ENCODE measurements at places on chromosomes 16 and 17.
A peak's percentile ranks its signal among the peaks of the same experiment; 100 is the strongest.

DNA sequence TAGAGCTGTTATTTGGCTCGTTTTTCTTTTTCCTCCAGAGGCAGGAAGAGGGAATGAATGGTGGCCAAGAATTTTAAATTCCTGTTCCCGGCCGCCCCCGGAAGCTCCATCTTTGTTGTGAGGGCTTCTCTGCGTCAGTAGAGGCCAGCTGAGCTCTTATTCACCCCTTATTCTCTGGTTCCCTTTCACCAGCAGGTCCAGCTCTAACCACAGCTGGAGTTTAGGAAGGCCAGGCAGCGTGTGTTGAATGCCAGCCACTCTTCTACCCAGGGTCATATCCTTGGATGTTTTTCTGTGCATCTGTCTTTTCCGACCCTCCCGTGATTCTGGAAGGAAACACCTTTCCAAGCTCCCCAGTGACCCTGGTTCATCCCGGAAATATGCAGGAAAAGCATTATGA is 570.5 kb downstream of the WWOX start:
- no peak for DNase-seq

DNA sequence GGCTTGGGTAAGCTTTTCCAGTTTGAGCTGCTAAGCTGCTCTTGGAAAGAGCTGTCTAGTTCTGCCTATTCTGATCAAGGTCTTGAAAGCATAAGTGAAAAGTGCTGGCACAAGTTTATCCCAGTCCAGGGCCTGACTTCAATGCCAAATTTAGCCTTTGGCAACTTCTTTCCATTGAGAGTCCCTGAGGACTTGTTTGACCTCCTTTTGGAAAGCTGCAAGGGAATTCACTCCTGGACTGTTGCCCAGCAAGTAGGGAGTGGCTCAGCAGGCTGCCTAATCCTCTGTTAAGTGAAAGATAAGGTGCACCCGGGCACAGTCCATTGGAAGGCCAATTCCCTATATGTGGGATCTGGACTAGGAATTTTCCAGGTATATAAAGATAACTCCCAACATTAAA is 16.0 kb upstream of the TANC2 start:
- no peak for DNase-seq

DNA sequence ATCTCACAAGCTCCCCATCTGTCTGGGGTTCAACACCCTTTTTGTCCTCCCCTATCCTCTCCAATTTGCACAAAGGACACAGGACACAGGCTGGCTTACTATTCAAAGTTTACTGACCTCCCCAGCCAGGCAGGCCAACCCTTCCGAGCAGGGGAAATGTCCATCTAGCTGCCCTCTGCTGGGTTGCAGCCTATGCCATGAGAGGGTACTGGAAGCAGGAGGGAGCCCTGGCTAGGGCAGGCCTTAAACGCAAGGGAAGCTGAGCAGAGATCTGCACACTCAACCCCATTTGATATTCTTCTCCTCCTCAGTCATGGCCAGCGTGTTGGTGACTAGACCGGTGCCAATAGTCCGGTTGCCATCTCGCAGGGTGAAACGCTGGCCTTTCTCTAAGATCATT is 3.5 kb downstream of the TUFM start:
- DNase-seq, result no peak

- DNase-seq, result no peak
Measured at GRCh38 chr17:19975601-19976000, 2.0 kb downstream of the AKAP10 start.

GRCh38 chr17:37507111-37507510 is 17.4 kb downstream of the DUSP14 start:
- no peak for DNase-seq

GRCh38 chr17:73320601-73321264 is 8.9 kb upstream of the CDC42EP4 start:
- DNase-seq, result no peak

DNA sequence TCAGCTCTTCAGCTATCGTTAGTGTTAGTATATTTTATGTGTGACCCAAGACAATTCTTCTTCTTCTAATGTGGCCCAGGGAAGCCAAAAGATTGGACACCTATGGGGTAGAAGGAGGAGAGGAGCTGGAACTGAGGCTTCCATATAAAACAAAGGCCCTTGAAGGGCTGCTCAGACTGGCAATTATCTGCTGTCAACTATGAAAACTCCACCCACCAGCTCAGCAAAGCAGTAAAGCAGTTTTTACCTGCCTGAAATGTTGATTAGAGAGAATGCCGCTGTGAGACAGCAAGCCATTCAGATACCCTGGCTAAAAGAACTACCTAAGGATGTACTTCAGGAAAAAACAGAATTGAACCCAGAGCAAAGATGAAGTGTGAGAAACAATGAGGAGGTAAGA is 45.9 kb upstream of the GNAO1 start:
- no peak for DNase-seq

GRCh38 chr17:20307326-20307910 is 159.9 kb downstream of the LGALS9B start:
- no peak for DNase-seq

DNA sequence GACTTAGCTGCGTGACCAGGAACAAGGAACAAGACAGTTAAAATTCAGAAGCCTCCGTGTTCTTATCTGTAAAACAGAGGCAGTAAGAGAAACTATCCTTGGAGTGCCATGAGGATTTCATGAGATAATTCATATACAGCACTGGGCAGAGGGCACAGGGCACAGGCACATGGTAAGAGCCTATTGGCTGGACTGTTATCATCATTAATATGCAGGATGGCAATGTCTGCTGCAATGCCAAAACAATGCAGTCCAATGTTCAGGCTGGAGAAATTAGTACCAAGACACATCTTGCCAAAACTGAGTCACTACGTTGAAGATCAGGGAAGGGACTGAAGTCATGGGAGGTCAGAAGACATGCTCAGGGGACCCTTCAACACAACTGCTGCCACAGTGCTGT is 13.6 kb downstream of the CDRT4 start:
- no peak for DNase-seq

DNA sequence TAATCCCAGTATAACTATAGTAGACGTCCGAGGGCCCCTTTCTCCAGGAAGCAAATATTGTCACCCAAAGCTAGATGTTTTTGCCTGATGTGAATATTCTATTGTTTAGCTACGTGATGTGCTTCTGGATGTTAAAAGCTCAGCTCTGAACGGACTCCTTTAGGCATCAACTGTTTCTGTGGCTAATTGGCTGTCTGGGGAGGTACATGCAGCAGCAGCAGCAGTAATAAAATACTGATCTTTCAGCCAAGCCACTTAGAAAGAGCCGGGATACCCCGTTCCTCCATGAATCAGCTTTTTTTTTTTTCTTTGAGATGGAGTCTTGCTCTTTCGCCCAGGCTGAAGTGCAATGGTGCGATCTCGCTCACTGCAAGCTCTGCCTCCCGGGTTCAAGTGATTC is 43.0 kb downstream of the TRARG1 start:
- DNase-seq, result no peak

DNA sequence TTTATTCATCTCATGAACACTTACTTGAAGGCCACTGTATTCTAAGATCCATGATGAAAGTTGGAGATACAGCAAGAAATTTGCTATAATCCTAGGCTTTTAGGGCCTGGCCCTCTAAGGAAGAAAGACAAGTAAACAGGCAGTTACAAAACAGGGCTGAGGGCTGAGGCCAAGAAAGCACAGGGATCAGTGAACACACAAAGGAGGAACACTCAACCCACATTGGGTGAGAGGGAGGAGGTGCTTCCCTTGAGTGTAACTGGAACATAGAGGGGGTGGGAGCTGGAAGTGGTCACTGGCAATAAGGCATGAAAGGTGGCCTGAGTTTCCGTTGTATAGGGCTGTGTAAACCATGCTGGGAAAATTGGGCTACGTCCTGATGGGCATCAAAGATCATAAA is 112.2 kb downstream of the ZNF18 start:
- DNase-seq, result no peak

- DNase-seq, result no peak
Measured at GRCh38 chr17:16178836-16179235, 36.5 kb downstream of the NCOR1 start.

DNA sequence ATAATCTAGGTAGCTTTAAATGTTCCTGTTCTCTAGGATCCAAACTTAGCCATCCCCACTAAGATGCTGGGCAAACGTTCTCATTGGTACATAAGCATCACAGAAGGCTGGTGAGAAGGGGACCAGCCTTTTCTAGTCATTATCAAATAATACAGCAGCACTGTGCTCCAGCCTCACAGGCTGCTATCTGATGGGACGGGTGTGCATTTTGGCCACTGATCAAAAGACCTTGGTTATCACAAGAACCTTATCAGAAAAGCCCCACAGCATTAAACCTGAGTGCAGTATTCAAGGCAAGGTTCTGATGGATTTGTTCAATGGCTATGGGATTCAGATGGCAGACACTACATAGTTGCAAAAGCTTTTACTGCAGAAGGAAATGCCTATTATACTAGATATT is 19.1 kb upstream of the KPNB1 start:
- DNase-seq, result peak; percentile 53

GRCh38 chr17:33291248-33292200 is 1.6 kb downstream of the ASIC2 start:
- DNase-seq, result peak; percentile 22

- DNase-seq, result no peak
Measured at GRCh38 chr17:54153423-54153822, 330.7 kb downstream of the KIF2B start.

- no peak for DNase-seq
Measured at GRCh38 chr16:55301385-55302008, 22.5 kb upstream of the IRX6 start.

- DNase-seq, result no peak
Measured at GRCh38 chr17:44335564-44335963, 9.5 kb upstream of the GRN start.

- DNase-seq, result no peak
Measured at GRCh38 chr17:17388657-17389496, 85.7 kb downstream of the NT5M start.

DNA sequence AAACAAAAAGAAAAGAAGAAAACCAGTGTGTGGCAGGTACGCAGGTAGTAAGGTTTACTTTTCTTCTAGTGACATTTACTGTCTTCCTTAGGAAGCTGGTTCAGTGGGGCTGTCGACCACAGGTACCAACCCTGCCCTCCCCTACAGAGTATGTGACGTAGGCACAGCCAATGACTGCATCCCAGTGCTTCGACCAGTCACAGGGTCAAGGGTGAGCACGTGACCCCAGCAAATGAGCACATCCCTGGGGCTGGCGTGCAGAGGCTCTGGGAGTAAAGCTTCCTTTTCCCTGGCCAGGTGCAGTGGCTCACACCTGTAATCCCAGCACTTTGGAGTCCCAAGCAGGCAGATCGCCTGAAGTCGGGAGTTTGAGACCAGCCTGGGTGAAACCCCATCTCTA is 38.9 kb upstream of the PLCG2 start:
- DNase-seq, result peak; percentile 62

DNA sequence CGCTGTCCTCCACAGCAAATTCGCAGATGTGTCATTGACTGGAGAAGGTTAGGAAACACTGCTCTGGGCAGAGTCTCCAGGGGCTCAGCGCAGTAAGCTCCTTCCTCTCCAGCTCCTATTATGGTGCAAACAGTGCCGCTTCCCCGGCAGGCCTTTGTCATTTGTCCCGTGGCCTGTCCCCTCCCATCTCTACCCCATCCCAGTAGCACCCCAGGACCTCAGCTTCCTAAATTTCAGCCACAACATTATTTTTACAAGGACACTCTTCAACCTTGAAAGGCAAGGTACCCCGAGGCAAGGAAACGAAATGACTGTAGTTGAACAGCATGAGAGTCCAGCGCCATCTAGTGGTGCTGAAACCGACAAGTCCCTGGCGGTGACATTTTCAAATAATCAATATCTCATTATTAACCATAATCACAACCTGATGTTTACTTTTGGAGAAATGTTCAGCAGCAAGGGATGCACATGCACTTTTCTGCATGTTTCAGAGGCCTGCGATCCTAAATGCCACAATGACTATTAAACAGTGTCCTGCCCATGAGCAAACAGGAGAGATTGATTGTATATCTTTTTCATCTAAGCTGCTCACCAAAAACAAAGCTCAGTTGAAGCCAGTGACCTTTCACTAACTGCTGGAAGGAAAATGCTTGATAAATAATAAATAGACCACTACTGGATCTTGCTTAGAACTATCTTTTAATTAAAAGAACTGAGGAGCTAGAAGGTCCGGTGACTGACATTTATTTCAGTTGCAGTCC is 16.5 kb downstream of the MRPS23 start:
- peak; percentile 53 for DNase-seq

DNA sequence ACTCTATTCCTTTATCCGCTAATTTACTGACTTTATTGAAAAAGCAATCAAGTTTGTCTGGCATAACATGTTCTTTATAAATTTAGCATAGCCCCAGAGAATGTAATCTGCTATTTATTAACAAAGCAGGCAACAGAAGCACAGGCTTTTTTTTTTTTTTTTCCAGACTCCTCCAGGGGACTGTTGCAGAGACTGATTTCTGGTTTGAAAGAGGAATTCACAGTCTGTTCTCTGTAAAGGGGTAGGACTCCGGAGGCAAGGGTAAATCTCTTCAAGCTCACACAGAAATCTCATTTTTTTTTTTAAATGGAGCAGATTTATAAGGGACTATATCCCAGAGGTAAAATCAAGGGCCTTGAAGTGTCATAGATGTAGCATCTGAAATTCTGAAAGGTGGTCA is 1386.5 kb upstream of the CDH8 start:
- DNase-seq, result no peak

GRCh38 chr16:86877108-86877507 is 298.8 kb downstream of the FOXL1 start:
- no peak for DNase-seq

DNA sequence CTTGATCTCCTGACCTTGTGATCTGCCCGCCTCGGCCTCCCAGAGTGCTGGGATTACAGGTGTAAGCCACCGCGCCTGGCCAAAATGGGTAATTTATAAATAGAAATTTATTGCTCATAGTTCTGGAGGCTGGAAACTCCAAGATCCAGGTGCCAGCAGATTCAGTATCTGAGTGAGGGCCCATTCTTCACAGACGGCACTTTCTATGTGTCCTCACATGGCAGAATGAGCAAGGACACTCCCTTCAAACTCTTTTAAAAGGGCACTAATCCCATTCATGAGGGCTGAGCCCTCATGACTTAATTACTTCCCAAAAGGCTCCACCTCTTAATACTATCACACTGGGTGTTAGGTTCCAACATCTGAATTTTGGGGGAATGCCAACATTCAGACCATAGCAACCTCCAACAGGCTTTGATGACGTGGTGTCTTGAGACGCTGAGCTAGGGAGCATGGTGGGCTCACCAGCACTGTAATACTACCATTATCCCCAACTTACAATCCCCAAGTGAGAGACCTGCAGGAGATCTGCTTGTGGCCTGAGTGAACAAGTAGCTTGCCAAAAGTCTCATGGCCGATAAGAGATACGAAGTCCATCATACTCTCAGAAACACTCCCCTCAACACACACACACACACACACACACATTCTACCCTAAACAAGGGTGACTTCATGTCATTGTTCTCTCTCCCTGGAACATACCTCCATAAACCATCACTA is 8.5 kb downstream of the CMTM4 start:
- peak; percentile 51 for DNase-seq

DNA sequence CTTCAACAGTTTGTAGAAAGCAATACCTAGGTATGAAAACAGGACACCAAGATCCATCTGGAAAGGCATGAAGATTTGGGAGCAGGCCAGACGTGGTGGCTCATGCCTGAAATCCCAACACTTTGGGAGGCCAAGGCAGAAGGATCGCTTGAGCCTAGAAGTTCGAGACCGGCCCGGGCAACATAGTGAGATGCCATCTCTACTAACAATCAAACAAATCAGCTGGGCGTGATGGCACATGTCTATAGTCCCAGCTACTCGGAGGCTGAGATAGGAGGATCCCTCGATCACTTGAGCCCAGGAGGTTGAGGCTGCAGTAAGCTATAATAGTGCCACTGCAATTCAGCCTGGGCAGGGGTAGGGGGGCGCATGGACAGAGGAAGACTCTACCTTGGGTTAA is 20.3 kb downstream of the LITAF start:
- no peak for DNase-seq

GRCh38 chr17:40311575-40311974 is 2.6 kb downstream of the RARA start:
- no peak for DNase-seq

All from K562 (cell line).